Adrenal gland (tissue), 19 donors: ENCODE measurements at places on chromosomes 16 and 17. TPM values are rescaled to one million over a fixed set of nuclear protein-coding genes. Genes with fewer than 3 reads are reported as not detected.
A peak's percentile ranks its signal among the peaks of the same experiment; 100 is the strongest.

The SLFN11 gene
- total RNA-seq = 20.6 TPM

- no peaks in the 10 kb centered on the region for H3K4me1 ChIP-seq
- DNase-seq = no peak
- no peak overlapping the region for H3K27ac ChIP-seq
- no peak overlapping the region for H3K4me3 ChIP-seq
Measured at GRCh38 chr16:80536238-80536637, 4.6 kb upstream of the DYNLRB2 start.

The TTLL6 gene
- total RNA-seq = not detected

The SLC13A5 gene
- 7.2 TPM for total RNA-seq

DNA sequence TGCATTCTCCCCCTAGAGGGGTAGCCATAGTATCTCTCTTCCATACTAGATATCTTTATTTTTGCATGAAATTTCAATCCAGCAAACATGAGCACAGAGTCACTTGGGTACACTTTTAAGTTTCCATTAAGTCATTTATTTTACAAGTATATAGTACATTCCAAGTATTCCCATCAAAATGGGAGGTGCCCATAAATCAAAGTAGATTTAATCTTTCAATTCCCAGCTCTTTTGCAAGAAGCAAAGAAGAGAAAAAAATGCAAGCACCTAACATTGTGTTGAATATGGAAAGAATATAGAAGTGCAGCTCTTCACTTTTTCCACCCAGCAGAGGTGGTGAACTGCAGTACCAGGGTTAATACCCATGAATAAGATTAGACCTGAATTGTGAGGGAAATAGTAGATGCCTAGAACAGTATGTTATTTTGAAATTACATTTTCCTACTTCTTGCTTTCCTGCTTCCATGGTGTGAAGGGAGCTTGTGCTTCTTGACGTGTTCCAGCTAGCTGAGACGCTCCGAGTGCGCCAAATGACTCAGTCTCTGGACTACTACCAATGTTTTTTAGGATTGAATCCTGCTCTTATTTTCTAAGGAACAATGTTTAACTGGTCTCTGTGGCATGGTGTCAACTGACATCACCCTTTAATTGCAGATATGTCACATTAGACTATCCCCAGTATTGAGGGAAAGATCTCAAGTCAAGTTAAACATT, 151.1 kb upstream of the MAF start:
- H3K27ac ChIP-seq = no peak overlapping the region
- H3K4me3 ChIP-seq = no peak overlapping the region
- no peaks in the 10 kb centered on the region for H3K4me1 ChIP-seq
- no peaks in the 10 kb centered on the region for H3K36me3 ChIP-seq
- no peak for DNase-seq
- no peaks in the 10 kb centered on the region for H3K27me3 ChIP-seq

DNA sequence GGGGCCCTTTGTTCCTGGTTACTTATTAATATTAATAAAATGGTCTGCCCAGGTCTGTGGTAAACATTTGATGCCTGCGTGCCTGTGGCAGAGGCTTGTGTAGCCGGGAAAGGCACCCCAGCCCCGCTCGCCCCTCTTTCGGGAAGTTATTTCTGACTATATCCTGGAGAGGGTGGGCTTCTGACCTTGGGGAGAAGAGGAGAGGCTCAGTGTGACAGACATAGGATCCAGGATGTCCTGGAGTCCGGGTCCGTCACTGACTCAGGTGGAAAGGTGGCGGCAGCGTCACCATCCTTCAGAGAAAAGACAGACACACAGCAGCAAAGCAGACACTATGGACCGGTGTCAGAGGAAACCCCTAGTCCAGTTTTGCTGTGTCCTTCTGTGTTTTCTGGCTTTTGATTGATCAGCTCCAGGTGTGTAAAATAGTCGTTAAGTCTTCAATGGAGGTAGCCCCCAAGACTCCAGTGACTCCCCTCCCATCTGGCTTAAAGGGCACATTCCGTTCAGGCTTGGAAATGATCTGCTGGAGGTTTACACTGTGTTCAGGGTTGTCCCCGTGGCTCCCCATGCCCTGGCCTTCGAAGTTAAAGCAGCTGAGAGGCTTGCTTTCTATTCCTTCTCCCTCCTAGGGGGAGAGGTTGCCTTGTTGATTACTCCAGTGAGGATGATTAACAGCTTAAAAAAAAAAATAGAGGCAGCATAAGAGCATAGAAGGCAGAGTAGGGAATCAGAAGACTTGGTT, 81.6 kb downstream of the CCDC182 start:
- H3K27ac ChIP-seq = peak overlapping the region; percentile 78
- H3K4me3 ChIP-seq = no peak overlapping the region
- DNase-seq = peak; percentile 47

DNA sequence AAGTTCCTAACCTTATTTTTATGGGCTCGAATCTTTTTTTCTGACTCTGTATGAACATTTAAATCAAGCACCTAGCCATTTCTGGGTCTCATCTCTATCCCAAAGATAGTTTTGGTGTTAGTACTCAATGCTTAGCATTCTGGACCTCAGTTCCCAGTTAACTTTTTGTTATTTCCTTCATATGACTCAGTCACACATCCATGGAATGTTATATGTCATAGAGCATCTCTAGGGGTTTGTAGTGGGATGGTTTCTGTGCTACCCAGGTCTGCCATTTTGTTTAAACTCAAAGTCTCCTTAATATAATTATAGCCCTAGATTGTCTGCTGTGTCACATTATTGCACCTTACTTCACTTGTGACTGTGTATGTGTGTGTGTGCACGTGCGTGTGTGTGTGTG, 90.1 kb downstream of the EFCAB13 start:
- no peaks in the 10 kb centered on the region for H3K27me3 ChIP-seq
- no peak for DNase-seq
- H3K36me3 ChIP-seq = no peaks in the 10 kb centered on the region
- H3K4me1 ChIP-seq = no peaks in the 10 kb centered on the region
